ENCODE measurements at places on chromosomes 2 and 18. TPM values are rescaled to one million over a fixed set of nuclear protein-coding genes. Genes with fewer than 3 reads are reported as not detected.
A peak's percentile ranks its signal among the peaks of the same experiment; 100 is the strongest.

Gene MARCHF7
- total RNA-seq: 108 TPM

Gene AKAIN1
- not detected for total RNA-seq

Gene FER1L5
- total RNA-seq: 0.69 TPM

- H3K27me3 ChIP-seq: peaks cover under 1% of the 10 kb centered on the region
- H3K36me3 ChIP-seq: no peaks in the 10 kb centered on the region
- no peak for DNase-seq
- peaks cover 14% of the 10 kb centered on the region for H3K4me1 ChIP-seq
Measured at GRCh38 chr2:71281950-71282349, 49.6 kb upstream of the ZNF638 start.

DNA sequence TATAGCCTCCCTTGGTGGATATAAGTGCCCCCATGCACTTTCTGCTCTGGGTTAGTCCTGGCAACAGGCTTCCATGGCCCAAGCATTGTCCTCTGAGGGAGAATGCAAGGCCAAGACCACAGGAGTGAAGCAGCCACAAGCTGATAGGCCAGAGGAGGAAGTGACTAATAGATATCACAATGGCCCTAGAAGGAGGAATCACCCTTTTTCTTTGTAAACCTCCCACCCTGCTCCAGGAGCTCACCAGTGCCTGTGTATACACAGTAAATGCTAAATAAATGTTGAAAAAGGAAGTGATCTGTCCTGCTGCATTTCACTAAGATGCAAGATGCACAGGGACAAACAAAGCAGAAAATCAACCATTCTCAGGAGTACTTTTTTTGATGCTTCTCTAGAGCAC lies 49.7 kb upstream of the ABCA12 start:
- no peaks in the 10 kb centered on the region for H3K36me3 ChIP-seq
- H3K4me3 ChIP-seq: no peak overlapping the region
- H3K27me3 ChIP-seq: no peaks in the 10 kb centered on the region
- H3K27ac ChIP-seq: no peak overlapping the region
- H3K4me1 ChIP-seq: no peaks in the 10 kb centered on the region

- H3K27ac ChIP-seq: no peak overlapping the region
- DNase-seq: no peak
- no peaks in the 10 kb centered on the region for H3K4me1 ChIP-seq
- no peaks in the 10 kb centered on the region for H3K36me3 ChIP-seq
- H3K27me3 ChIP-seq: no peaks in the 10 kb centered on the region
Measured at GRCh38 chr2:226548732-226549131, 250.9 kb downstream of the IRS1 start.

GRCh38 chr2:202237787-202238233 lies 587 bp downstream of the SUMO1 start:
- no peak for DNase-seq
- no peaks in the 10 kb centered on the region for H3K36me3 ChIP-seq
- peak overlapping the region; percentile 81 for H3K4me3 ChIP-seq
- H3K27ac ChIP-seq: peak overlapping the region; percentile 96
- H3K27me3 ChIP-seq: no peaks in the 10 kb centered on the region

- peak; percentile 82 for DNase-seq
- no peaks in the 10 kb centered on the region for H3K36me3 ChIP-seq
- no peak overlapping the region for H3K27ac ChIP-seq
- no peaks in the 10 kb centered on the region for H3K4me1 ChIP-seq
- peak overlapping the region; percentile 61 for H3K4me3 ChIP-seq
Measured at GRCh38 chr2:16507655-16508489, 157.8 kb downstream of the CYRIA start.

DNA sequence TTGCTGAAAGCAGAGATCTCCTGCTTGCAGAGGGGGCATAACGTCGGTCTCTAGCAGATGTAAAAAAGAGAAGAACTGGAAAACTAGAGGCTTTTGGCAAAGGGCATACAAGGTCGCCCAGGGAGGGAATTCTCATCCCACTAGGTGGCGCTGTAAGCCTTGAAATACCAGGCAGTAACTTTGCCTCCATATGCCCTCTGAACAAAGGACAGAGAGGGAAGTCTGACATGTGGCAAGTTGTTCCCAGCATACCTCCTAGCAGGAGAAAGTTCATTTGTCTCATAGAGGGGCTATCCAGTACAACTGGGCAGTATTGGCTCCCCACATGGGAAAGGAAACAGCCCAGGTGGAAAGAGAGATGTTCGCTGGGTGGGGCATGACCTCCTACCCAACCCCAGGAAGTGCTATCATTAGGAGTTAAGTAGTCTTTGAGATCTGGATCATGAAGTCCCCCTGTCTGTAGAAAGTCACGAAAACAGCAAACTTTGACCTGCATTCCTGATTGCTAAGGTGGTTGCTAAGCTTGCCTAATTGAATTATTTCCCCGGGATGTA lies 39.9 kb downstream of the STK17B start:
- no peak overlapping the region for H3K4me3 ChIP-seq
- H3K27me3 ChIP-seq: no peaks in the 10 kb centered on the region
- DNase-seq: no peak
- no peaks in the 10 kb centered on the region for H3K4me1 ChIP-seq
- no peak overlapping the region for H3K27ac ChIP-seq

DNA sequence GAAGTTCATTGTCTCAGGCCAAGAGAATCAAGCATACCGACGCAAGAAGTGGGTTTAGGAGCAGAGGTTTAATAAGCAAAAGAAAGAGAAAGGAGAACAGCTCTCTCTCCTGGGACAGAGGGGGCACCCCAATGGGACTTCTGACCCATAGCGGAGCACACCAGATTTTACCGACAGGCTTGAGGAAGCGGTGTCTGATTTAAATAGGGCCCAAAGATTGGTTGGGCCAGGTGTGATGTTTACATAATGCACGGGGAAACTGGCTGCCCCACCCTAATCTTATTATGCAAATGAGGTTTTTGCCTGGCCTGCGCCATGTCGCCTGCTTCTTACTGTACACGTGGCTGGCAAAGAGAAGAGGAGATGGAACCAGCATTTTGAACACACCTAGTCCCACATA lies 106.2 kb downstream of the MREG start:
- no peaks in the 10 kb centered on the region for H3K4me1 ChIP-seq
- no peak overlapping the region for H3K4me3 ChIP-seq
- no peak overlapping the region for H3K27ac ChIP-seq
- H3K27me3 ChIP-seq: no peaks in the 10 kb centered on the region
- no peaks in the 10 kb centered on the region for H3K36me3 ChIP-seq

DNA sequence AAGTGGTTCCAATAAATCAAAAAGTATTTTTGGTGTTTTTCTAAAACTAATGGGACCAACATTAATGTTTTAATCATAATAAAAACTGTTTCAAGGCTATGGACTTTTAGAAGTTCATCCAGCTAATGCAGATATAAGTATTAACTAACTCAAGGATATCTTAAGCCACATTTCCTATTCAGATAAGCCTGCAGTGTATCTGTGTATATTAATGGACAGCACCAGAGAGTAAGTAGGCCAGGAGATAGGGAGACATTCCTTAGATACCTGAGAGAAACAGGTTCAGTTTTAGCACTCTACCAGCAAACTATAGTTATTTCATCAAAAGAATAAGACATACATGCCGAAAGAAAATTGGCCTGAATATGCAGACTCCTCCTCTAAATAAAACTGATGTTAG lies 27.3 kb downstream of the PREPL start:
- DNase-seq: no peak
- no peaks in the 10 kb centered on the region for H3K27me3 ChIP-seq
- no peak overlapping the region for H3K4me3 ChIP-seq
- no peak overlapping the region for H3K27ac ChIP-seq
- H3K36me3 ChIP-seq: peaks cover 13% of the 10 kb centered on the region

DNA sequence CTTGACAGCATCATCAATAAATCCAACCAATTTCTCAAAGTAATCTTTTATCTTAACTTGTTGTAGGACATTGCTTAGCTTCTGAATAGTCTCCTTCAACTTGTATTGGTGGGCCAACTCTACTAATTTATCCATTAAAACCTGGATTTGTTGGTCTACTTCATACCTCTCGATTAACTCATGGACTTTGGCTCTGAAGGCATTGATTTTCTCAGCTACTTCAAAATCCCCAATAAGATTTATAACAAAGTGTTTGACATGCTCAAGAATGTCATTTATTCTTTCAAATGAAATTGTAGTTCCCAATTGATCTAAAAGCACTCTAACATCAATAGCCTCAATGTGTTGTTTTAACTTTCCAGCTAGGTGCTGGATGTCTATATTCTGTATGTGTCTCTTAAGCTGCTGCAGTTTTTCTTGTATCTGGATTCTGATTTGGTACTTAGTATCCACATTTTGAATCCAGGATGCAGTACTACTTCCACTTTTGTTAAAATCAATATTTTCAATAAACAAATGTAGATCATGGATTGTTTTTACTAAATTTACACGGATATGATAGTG lies 34.1 kb downstream of the APOB start:
- no peaks in the 10 kb centered on the region for H3K4me1 ChIP-seq
- H3K36me3 ChIP-seq: no peaks in the 10 kb centered on the region
- no peaks in the 10 kb centered on the region for H3K27me3 ChIP-seq
- no peak for DNase-seq

GRCh38 chr2:47401789-47402554 lies 984 bp upstream of the MSH2 start:
- peaks cover 3% of the 10 kb centered on the region for H3K4me1 ChIP-seq
- H3K27ac ChIP-seq: peak overlapping the region; percentile 24
- peak overlapping the region; percentile 92 for H3K4me3 ChIP-seq
- DNase-seq: no peak
- no peaks in the 10 kb centered on the region for H3K27me3 ChIP-seq
- H3K36me3 ChIP-seq: peaks cover 11% of the 10 kb centered on the region

DNA sequence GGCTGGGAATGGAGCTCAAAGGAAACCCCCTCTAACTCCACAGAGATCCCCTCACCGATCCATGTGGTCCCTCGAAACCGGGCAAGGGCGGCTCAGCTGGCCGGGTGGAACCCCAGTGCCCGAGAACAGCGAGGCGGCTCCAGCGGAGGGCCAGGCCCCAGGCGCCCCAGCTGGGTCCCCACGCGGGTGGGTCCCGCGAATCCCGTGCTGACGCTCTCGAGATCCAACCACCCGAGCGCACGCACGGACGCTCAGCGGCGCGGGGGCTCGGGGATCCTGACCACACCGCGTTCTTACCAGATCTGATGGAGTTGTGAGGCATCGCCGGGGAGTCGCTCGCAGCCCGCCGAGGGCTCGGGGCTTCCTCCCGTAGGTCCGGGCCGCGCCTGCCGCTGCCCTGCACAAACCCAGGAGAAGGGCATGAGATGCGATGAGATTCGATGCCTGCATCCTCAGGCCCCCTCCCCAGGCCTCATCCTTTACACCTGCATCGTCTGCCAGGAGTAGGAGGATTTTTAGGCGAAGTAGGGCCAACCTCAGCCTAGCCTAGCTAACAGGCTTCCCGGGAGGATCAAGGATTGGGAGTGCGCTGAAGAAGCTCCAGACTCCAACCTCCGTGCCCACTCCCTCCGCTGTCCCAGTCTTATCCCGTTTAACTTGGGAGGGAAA lies 514 bp downstream of the PAX8 start:
- peaks cover 4% of the 10 kb centered on the region for H3K36me3 ChIP-seq
- H3K4me1 ChIP-seq: peaks cover 2% of the 10 kb centered on the region
- H3K27ac ChIP-seq: no peak overlapping the region
- H3K27me3 ChIP-seq: peaks cover 85% of the 10 kb centered on the region

GRCh38 chr2:232463701-232464543 lies 8.0 kb downstream of the ALPI start:
- H3K4me3 ChIP-seq: no peak overlapping the region
- H3K27ac ChIP-seq: no peak overlapping the region
- no peaks in the 10 kb centered on the region for H3K4me1 ChIP-seq
- DNase-seq: no peak

DNA sequence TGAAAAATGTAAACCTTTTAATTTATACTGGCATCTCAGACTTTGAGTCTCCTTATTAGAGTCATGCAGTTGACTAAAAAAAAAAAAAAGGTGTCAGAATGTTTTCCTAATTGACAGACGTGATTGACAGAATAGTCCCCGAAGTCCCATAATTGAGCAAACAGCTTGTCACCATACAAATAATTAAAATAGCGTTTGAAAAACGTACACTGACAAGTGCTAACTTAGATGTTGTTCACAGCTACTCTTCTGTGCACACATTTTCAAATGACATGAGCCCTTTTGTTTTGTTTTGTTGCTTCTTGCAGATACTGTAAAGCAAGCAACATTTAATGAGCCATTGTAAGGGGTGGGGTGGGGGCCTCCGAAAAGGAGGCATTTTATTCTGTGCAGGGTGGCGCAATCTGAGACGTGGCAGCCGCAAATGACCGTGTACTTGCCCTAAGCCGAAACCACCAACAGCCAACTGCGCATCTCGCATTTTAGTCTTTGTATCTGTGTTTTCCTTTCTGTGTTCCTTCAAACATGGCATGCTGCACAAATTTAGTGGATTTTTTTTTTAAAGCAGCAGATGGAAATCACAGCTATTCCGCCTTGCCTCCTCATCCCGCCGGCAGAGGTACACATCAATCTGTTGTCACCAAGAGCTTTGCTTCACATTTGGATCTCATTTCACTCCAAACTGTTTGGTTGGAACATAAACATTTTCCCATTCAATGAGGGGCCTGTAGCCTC lies 52.4 kb downstream of the LPIN1 start:
- no peak for DNase-seq
- no peak overlapping the region for H3K27ac ChIP-seq
- peaks cover 10% of the 10 kb centered on the region for H3K36me3 ChIP-seq
- no peak overlapping the region for H3K4me3 ChIP-seq
- no peaks in the 10 kb centered on the region for H3K4me1 ChIP-seq

- no peak overlapping the region for H3K4me3 ChIP-seq
- no peaks in the 10 kb centered on the region for H3K36me3 ChIP-seq
- no peaks in the 10 kb centered on the region for H3K4me1 ChIP-seq
Measured at GRCh38 chr2:10989782-10990181, 78.0 kb downstream of the KCNF1 start.

Measured in H1 (cell line).